ENCODE measurements at places on chromosomes 1 and 21. TPM values are rescaled to one million over a fixed set of nuclear protein-coding genes. Genes with fewer than 3 reads are reported as not detected.

Gene KMO
- total RNA-seq, result 1.2 TPM

- no peak for DNase-seq
- no peak overlapping the region for H3K27ac ChIP-seq
- peaks cover 33% of the 10 kb centered on the region for H3K4me1 ChIP-seq
- H3K4me3 ChIP-seq, result no peak overlapping the region
- no peaks in the 10 kb centered on the region for H3K27me3 ChIP-seq
- H3K36me3 ChIP-seq, result 0 out of 2 replicates have a peak, but pooled peaks cover 3% of the 10 kb centered on the region
Measured at GRCh38 chr1:226647719-226648118, 91.4 kb downstream of the ITPKB start.

GRCh38 chr21:16072737-16073136 is 343.0 kb downstream of the USP25 start:
- DNase-seq, result peak; percentile 67
- no peaks in the 10 kb centered on the region for H3K36me3 ChIP-seq
- H3K27ac ChIP-seq, result no peak overlapping the region
- H3K27me3 ChIP-seq, result peaks cover 21% of the 10 kb centered on the region
- H3K4me1 ChIP-seq, result peaks cover 7% of the 10 kb centered on the region

GRCh38 chr1:67777016-67777415 is 56.3 kb downstream of the GNG12 start:
- 0 out of 2 replicates have a peak, but pooled peaks cover 2% of the 10 kb centered on the region for H3K36me3 ChIP-seq
- peaks cover 6% of the 10 kb centered on the region for H3K4me1 ChIP-seq
- DNase-seq, result no peak
- no peak overlapping the region for H3K4me3 ChIP-seq
- H3K27ac ChIP-seq, result no peak overlapping the region
- no peaks in the 10 kb centered on the region for H3K27me3 ChIP-seq

GRCh38 chr1:65310078-65310587 is 790 bp downstream of the DNAJC6 start:
- no peaks in the 10 kb centered on the region for H3K4me1 ChIP-seq
- no peaks in the 10 kb centered on the region for H3K36me3 ChIP-seq
- peaks cover 17% of the 10 kb centered on the region for H3K27me3 ChIP-seq
- no peak overlapping the region for H3K27ac ChIP-seq
- peak overlapping the region; percentile 62 for H3K4me3 ChIP-seq

DNA sequence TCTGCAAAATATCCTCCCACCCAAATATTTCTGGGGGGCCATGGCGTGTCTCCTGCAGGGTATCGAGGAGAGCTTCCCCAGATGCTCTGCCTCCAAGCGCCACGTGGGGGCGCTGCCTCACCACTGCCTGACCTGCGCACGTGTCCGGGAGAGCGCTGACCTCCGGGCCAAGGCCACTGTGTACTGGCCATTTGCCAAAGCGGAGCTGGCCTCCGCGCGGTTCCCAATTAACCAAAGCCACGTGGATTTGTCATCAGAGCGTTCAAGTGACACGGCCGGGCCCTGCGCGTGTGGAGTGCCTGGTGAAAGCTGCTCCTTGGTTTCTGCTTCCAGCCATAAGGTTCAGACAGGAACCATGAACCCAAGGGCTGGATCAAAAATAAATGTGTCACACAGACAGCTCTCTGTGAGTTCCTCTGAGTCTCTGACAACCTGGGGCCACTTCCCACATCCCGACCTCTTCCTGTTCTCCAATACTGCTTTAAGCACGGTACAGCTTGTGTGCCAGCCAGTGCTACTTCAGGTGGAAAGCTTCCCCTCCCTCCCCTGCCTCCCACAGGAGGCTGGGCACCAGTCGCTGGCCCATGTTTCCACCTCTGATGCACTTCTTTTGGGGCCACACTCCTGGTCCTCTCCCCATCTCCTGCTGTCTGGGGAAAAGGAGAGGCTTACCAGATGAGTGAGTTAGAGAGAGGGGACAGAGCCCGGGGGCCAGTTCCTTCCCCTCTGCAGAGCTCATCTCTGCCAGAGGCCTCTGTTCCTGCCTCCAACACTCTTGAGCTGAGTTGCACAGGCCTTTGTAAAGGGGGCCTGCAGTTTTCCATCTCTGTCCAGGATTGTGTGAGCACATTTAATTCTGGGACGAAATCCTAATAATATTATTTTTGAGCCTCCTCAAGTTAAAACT is 26.1 kb downstream of the ZP4 start:
- H3K27me3 ChIP-seq, result no peaks in the 10 kb centered on the region
- no peaks in the 10 kb centered on the region for H3K36me3 ChIP-seq
- peak; percentile 55 for DNase-seq
- peak overlapping the region; percentile 50 for H3K4me3 ChIP-seq
- H3K4me1 ChIP-seq, result 0 out of 2 replicates have a peak, but pooled peaks cover 3% of the 10 kb centered on the region

DNA sequence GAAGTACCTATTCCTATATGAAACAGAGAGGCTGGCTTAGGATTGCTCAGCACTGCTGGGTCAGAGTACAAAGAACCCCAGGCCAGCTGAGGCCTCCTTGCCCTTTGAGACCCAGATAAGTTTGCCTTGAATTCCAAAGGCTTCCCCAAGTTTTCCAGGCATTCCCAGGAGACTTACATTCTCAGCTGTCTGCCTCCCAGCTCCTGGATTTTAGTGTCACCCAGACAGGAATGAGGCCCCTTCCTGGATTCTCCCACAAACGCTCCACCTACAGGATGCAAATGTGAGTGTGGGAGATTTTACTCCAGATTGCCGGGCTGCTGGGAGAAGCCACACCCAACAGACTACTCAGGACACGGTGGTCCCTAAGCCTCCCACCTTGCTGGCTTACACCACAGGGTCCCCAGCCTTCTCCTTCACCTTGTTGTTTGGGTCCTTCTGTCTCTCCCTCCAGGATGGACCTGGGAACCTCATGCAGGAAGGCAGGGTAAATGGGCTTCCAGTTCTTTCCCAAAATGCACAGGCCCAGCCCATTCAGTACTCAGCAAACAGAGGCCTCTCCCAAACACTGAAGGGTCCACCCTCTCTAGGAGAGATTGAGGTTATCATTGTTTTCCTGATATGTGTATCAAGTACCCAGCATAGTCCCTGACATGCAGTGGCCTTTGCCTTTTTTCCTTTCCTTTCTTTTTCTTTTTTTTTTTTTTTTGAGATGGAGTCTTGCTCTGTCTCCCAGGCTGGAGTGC is 10.6 kb downstream of the RHBG start:
- peak; percentile 61 for DNase-seq
- peaks cover 12% of the 10 kb centered on the region for H3K4me1 ChIP-seq
- H3K4me3 ChIP-seq, result no peak overlapping the region
- H3K27me3 ChIP-seq, result no peaks in the 10 kb centered on the region

All from PC-3 (cell line).